GOT3 (cell line): ENCODE measurements at places on chromosomes 12 and 14.

DNA sequence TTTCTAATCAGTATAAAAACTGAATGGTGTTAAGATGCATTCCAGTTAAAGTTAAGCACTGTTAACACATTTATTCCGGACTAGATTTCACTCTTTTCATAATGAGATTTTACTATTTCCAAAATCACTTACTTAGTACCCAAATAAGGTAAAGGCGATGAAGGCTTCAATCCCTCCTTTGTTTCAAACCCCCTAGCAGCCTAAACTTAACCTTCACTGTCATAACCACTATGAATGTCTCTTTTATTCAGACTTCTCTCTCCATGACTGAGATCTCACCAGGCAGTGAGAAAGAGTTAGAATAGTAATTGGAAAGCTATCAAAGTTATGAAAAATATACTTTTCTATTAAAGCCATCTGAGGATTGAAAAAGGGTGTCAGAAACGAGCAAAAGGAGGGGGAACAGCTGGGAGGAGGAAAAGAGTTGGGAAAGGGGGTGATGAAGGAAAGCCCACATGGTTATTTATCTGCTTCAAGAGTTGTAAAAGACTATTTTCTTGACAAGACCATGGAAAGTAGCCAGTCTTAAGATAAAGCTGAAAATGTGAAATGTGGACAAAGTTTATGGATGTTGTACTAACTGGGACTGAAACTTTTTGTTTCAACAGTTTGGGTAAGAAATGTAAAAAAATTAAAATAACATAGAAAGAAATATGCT is 11.7 kb downstream of the EPS8 start:
- DNase-seq: no peak

- no peak for DNase-seq
These were observed 65.1 kb upstream of the SRSF5 start for GRCh38 chr14:69701857-69702256.

- no peak for DNase-seq
These were observed 225.2 kb downstream of the FUT8 start for GRCh38 chr14:65637780-65638179.

- no peak for DNase-seq
These were observed 530 bp downstream of the ARL1 start for GRCh38 chr12:101407049-101407435.

DNA sequence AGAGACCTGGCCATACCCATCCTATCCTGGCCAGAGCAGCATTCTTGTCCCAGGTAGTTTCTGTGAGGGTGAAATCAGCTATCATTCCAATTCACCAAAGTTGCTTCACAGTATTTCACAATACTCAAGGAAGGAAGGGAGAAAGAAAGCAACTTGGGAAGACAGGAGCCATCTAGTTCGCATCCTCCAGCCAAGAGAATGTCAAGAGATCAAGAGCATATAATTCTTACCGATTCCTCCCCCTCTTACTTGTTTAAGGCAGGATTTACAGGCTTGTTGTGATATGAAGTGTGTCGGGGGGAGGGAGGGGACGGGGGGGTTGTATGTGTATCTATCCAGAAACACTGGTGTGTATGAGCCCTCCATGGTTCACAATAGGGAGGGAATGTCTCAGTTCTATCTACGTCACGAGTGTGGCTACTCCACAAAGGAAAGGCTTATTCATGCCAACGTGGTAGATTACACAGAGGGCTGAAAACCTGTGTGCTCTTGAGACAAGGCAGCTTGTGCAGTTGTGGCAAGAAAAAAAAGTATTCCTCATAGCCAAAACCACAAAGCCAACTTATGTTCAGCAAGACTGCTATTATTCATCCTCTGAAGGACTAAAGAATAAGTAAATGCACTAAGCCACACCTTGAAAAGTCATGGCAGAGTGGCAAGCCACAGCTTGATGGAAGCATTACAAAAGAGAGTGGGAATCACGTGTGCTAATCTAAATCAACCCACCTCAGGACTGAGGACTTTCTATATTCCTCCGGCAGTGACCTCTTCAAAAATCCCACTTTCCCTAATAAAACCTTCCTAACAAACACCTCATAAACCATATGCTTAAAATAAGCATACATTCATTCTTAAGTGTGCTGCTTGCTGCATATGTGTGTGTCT is 35.0 kb downstream of the CORO1C start:
- no peak for DNase-seq

DNA sequence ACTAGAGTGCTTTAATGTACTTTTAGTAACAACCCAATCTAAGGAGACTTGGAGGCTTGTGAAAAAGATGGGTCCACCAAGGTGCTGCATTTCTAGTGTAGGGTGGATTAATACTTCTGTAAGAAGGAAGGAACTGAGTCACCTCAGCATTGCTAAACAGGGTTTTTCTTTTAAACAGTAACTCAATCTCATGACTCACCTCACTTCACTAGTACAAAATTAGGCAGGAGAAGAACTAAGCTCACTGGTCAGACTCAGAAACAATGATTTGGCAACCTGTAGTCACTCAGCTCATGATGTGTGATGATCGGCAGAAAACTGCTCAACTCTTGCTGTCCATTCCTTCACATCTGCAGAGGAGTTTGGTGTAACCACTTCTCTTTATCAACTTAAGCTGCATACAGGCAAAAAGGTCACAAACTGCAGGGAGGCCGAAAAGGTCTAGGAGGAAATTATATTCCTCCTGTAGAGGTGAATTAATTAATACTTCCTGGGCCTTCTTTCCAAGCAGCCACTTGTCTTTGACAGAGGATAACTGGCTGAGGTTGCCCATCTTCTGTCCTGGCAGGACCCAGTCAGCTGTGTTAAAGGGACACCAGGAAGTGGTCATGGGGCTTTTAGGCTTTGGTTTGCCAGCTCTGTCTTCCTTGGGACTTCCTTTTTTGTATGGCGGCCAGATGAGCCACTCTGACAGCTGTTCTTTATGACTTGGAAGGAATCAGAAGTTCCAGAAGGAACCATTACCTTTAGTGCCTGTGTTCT is 466.9 kb downstream of the FUT8 start:
- no peak for DNase-seq

- no peak for DNase-seq
These were observed 57.6 kb upstream of the DDX11 start for GRCh38 chr12:31016057-31016456.

DNA sequence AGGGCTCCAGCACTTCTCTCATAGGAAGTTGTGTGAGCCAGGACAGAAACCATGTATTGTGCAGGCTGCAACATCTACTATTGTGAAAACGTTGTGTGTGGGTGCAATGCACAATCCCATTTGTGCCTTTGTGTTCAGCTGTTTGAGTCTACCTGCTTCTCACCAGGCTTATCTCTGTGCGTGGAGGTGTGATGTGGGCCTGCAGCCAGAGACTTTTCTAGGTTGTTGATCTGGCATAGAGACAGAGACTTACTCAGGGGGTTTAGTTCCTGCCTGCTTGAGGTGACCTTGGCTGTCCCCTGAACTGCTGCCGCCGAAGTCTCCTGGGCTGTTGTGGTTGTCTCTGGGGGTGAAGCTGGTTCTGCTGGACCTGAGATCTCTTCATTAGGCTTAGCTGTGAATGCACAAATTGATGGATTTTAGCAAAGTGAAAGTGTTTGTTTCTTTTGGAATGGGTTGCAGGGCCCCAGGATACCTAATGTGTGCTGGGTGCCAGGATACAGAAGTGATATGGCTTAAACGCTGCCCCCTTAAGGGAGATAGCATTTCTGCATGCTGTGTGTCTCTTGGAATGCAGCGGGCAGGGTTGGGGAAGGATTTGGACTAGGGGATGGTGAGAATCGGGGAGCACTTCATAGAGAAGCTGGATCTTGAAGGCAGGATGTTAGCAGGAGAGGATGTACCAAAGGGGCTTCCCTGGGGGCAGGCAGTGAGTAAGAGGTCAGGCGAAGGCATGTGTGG is 2.5 kb downstream of the LACRT start:
- DNase-seq: no peak

DNA sequence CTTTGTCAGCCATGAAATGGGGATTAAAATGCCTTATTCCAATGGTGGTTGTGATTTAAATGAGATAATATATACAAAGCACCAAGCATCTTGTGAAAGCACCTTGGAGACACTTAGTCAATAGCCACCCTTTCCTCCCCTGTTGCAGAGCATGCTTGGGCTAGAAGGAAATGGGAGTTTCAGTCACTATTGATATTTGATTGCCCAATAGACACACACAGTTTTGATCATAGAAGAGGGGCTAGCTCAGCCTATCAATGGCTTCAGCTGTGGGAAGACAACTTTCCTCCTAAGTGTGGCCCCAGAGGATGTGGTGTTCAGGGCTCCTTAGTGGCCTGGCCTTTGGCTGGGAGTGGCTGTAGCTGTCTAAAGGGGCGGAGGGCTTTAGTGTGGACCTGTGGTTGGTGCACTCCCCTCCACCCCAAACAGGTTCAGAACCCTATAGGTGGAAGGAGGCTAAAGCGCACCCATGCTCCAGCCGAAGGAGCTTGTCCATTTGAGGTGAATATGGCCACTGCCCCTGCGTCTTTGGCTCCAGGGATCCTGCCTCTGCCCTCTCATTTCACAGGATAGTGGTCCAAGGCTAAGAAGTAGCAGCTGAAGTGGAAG is 132.3 kb downstream of the TMEM30B start:
- DNase-seq: no peak

- no peak for DNase-seq
These were observed 136.8 kb upstream of the PRKD1 start for GRCh38 chr14:30064454-30064853.

DNA sequence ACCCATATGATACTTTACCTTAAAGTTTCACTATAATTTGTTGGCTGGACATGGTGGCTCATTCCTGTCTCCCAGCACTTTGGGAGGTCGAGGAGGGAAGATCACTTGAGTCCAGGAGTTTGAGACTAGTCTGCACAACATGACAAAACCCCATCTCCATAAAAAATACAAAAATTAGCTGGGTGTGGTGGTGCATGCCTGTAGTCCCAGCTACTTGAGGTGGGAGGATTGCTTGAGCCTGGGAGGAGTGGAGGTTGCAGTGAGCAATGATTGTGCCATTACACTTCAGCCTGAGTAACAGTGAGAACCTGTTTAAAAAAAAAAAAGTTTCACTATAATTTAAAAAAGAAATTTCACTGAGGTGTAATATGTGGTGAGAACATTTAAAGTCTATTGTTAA is 21.2 kb downstream of the DERA start:
- DNase-seq: no peak
